T-helper 17 cell (primary cell): ENCODE measurements at places on chromosomes 13 and 19. TPM values are rescaled to one million over a fixed set of nuclear protein-coding genes. Genes with fewer than 3 reads are reported as not detected.

- DNase-seq = no peak
These were observed 90.2 kb downstream of the LMO7 start for GRCh38 chr13:75726306-75726705.

- DNase-seq = no peak
These were observed 9.1 kb downstream of the LRFN3 start for GRCh38 chr19:35945121-35945790.

DNA sequence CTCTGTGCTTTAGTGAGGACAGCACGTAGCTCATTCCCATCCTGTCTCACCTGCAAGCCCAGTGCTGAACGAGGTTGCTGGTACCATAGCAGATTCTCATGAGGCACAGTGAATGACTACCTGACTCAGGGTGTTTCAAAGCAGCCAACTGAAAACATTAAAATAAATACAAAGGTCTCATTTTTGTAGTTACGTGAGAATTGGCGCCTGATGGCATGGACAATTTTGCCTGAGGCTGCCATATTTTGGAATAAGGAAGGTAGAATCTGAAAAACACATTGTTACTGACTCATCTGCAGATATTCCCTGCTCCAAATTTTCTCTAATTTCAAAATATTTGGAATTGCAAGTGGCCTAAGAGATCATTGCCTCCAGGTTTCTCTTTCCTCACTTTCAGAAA, 429.7 kb downstream of the FGF14 start:
- DNase-seq = no peak

GRCh38 chr19:512547-513365, 5.5 kb downstream of the TPGS1 start:
- no peak for DNase-seq

GRCh38 chr13:27353166-27353583, 71.2 kb upstream of the GTF3A start:
- DNase-seq = no peak

DNA sequence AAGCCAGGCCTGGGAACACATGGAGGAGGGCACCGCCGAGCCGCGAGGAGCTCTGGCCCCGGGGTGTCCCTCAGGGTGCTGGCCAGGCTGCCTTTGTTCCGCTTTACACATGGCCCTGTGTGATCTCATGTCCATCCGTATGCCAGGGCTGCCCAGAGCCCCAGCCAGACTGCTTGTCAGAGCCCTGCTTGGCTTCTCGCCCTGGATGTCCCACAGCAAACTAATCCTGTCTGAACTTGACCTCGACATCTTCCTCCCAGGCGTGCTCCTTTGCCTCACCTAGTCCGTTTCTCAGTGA, 14.3 kb downstream of the BCKDHA start:
- DNase-seq = no peak

The MBD3 gene
- 37.9 TPM for total RNA-seq

The PSG11 gene
- 0.29 TPM for total RNA-seq

The SLITRK5 gene
- 0.21 TPM for total RNA-seq
